CD4-positive, alpha-beta T cell treated with Interferon gamma for 1 hour (primary cell): ENCODE measurements at places on chromosomes 5 and 9.

GRCh38 chr9:118618084-118618483 is 751.2 kb downstream of the BRINP1 start:
- no peak for DNase-seq

DNA sequence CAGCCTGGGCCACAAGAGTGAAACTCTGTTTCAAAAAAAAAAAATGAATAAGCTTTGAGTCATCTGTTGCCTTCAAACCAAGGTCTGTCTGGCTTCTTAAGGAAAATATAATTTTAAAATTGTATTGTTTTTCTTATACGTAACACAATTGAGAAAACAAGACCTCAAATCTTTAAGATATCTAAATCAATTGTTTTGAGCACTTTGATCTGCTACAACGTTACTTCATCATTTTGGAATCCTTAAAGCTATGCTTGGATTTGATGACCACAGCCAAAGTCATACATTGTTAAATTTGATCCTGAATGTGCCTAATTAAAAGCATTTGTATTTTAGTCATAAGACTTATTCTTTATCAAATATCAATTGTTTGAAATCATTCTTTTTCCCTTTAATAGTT is 37.7 kb upstream of the VCAN start:
- DNase-seq, result no peak

DNA sequence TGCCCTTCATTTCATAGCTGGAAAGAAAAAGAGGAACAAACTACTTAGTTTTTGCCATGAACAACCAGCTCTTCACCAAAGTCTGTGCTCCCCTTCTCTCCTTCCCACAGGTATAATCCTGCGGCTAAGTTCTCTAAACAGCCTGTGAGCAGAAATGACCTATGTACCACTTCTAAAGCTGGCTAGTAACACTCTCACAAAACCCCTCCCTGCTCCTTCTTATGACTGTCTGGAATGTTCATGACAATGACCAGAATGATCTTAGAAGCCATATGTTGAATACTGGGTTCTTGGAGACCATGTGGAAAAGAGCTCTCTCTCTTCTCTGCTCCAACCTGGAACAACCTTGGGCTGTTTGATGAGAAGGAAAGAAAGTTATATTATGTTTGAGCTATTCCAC is 12.9 kb upstream of the AMACR start:
- no peak for DNase-seq

DNA sequence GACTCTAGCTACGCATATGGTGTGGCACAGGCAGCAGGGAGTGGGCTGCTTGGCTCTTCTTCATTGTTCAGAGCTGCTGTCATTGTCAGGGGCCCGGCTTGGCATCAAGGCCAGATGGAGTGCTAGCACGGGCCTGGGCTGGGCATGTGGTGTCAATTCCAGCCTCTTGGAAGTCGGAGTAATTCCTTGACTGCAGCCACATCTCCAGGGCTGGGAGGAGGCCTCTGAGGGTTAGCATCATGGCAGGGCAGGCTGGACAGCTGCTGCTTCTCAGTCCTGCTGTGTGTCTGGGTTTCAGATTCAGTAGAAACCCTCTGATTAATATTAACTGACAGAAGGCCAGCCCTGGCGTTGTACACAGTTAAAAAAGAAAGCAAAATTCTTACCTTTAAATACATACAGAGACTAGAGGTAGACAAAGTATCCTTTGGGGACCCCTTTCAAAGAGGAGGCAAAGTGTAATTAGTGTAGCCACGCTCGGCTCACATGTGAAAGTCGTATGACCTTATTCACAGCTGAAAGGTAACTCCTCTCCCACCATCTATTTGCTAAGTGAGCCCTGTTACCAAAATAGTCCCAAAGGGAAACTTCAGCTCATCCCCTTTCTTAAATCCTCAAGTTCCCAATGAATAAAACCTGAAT is 126.4 kb downstream of the DOCK2 start:
- DNase-seq, result no peak

GRCh38 chr5:172171118-172171517 is 16.9 kb downstream of the STK10 start:
- no peak for DNase-seq

GRCh38 chr5:83342465-83342864 is 129.1 kb upstream of the VCAN start:
- no peak for DNase-seq

DNA sequence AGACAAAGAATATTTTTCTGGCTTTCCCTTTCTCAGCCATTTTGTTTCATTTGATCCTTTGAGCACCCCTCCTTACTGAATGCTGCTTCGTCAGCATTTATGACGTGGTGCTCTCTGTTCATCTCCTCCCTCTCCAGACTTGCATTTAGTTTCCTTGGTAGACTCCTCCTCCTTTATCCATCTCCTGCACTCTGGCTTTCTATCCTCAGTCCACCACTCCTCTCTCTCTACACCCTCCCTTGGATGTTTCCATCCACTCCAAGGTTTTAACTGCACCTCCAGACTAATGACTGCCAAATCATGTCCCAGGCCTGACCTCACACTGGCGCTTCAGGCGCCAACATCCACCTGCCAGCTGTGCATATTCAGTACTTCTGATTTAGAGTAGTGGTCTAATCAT is 245.4 kb downstream of the RAB3C start:
- DNase-seq, result no peak

- no peak for DNase-seq
Measured at GRCh38 chr5:171628633-171628974, 157.0 kb upstream of the SMIM23 start.

GRCh38 chr5:34030048-34030447 is 13.0 kb downstream of the C1QTNF3 start:
- DNase-seq, result no peak

DNA sequence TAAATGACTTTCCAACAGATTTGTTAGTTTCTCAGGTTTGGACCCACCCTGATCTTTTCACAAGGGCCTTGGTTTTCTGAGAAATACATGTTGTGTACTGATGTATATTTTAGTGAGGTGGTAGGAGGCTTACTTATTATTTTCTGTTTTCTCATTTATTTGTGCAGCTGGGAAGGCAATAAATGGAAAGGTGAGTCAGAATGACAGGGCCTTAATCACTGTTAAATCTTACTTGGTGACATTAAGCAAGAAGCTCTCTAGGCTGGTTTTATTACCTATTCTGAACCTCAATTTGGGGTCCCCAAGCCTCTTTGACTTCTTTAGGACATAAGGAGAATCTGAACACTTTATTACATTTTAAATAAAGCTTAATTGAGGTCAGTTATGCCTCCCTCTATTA is 214.0 kb upstream of the DAB2 start:
- DNase-seq, result no peak

DNA sequence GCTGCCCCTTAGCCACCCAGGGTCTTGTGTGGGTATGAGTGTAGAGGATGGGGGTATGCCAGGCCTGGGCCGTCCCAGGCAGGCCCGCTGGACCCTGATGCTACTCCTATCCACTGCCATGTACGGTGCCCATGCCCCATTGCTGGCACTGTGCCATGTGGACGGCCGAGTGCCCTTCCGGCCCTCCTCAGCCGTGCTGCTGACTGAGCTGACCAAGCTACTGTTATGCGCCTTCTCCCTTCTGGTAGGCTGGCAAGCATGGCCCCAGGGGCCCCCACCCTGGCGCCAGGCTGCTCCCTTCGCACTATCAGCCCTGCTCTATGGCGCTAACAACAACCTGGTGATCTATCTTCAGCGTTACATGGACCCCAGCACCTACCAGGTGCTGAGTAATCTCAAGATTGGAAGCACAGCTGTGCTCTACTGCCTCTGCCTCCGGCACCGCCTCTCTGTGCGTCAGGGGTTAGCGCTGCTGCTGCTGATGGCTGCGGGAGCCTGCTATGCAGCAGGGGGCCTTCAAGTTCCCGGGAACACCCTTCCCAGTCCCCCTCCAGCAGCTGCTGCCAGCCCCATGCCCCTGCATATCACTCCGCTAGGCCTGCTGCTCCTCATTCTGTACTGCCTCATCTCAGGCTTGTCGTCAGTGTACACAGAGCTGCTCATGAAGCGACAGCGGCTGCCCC is 2.6 kb downstream of the SLC35A4 start:
- no peak for DNase-seq

GRCh38 chr5:161545344-161546094 is 1.0 kb downstream of the GABRB2 start:
- DNase-seq, result no peak

DNA sequence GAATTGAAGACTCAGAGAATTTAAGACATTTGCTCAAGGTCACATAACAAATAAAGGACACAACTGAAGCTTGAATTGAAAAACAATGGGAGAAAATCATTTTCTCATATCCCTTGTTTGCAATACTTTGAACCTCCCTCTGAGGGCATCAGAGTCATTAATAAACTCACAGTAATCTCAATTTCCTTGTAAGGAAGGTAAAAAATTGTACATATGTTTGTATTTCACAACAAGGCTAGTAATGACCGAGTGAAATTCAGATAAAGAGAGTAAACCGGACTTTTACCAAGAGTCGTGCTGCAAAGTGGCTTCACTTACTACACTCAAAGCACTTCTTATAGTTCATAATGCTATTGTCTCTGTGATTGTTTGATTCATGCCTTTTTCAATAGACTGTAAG is 665.0 kb downstream of the NR2F1-AS1 start:
- no peak for DNase-seq

- no peak for DNase-seq
Measured at GRCh38 chr9:97561501-97561900, 60.0 kb downstream of the TMOD1 start.

GRCh38 chr5:123906698-123907295 is 394.8 kb downstream of the CSNK1G3 start:
- no peak for DNase-seq

DNA sequence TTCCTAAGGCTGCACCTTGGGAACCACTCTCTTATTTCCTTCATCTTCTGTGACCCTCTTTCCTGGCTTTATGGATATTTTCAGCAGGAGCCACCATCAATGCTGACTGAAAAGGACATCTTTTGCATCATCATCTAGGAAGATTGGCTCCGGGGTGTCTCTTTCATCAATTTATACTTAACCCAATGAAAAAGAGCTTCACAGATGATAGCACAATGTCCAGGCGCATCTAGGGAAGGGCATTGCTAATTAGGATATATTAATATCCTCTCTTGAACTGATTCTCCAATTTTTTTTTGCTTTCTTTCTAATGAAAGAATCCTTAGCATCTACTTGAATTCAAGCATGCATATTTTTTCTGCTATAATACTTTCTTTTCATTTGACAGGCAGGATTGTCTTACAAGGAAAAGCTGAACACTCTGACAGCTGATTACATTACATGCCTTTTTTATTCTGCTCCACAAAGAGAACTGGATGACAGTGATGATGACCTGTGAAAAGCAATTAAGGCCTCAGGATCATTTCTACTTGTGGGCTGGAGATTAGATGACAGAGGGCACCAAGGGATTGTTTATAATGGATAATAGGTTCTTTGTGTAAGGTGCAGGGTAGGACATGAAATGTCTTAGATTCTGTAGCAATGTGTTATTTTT is 60.2 kb downstream of the PCSK1 start:
- no peak for DNase-seq

GRCh38 chr5:60208716-60209115 is 315.2 kb upstream of the PDE4D start:
- no peak for DNase-seq

DNA sequence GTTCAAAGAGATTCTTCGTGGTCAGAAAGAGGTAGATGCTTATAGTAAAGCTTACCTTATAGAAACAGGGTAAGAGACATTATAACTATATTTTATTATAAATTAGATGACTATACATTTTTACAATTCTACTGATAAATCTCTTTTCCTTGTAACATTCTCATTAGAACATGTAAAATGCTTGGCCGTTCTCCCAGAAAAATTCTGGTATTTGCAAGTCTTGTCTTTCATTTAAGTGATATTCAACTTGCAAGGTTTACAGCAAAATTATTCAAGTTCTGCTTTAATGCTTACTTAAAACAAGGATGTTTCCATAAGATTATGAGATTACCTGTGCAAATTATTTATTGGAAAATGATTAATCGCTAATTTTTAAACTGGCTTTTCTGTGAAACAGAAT is 41.3 kb upstream of the CDH18 start:
- DNase-seq, result no peak

DNA sequence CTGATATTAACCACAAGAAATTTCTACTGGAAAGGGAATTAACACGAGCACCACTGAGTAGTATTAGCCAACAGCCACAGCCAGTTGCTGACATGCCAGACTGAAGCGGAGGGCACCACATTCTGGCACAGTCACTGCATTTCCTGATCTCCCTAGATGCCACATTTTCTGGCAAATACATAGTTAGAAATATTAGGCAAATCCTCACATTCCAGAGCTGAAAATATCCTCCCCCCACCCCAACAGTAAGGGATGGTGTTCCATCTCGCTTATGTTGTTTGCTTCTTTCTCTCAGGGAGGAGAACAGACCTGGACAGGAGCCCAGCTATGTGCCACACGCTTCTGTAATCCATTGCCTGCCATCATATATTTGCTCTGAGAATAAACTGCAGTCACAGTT is 32.8 kb upstream of the MCTP1 start:
- no peak for DNase-seq

DNA sequence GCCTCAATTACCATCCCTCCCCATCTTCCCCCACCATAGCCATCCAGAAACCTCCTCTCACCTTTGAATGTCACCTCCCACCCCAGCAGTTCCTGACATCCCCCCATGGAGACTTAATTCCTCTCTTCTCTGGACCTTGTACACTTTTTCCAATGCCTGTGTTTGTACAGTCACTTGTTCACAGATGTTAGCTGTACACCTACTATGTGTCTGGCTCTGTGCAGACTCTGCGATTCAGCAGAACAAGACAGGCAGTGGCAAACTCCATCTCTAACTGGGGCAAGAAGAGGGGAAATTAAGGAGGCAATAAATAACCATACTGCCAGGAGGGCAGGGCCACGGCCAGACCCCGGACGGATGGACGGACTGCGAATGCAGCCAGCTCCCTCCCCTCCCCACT is 29.8 kb upstream of the CRB2 start:
- DNase-seq, result no peak

DNA sequence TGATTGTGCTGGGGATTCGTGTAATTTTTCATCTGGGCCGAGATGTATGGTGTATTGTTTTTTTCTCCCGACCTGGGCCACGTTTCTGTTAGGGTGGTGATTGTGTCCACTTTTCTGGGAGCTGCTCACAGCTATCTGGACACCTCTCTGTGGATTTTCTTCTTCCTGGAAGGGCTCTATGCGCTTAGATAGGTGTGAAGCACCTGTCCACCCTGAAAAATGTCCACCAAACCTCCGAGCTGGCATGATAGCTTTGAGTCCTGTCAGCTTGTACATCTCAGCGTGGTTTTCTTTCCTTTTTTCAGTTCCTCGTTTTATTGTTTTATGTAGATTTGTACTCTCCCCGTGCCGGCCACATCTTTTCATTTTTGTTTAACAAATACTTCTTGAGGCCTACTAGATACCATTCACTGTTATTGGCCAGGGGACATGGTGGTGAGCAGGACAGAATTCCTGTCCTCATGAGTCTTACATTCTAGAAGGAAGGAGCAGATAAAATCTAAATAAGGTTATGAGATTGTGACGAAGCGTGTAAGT is 1.1 kb downstream of the UGCG start:
- DNase-seq, result no peak

GRCh38 chr9:37950561-37950960 is 46.6 kb upstream of the SLC25A51 start:
- DNase-seq, result no peak

DNA sequence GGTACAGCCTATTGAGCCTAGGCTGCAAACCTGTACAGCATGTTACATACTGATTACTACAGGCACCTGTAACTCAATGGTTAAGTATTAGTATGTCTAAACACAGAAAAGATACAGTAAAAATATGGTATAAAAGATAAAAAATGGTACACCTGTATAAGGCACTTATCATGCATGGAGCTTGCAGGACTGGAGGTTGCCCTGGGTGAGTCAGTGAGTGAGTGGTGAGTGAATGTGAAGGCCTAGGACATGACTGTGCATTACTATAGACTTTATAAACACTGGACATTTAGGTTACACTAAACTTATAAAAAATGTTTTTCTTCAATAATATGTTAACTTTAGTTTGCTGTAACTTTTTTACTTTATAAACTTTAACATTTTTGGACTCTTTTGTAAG is 171.3 kb downstream of the SLC28A3 start:
- no peak for DNase-seq
